SJSA1 (cell line): ENCODE measurements at places on chromosomes 12 and 14. TPM values are rescaled to one million over a fixed set of nuclear protein-coding genes. Genes with fewer than 3 reads are reported as not detected.
A peak's percentile ranks its signal among the peaks of the same experiment; 100 is the strongest.

Gene TMEM30B
- not detected in 2 replicates for total RNA-seq

DNA sequence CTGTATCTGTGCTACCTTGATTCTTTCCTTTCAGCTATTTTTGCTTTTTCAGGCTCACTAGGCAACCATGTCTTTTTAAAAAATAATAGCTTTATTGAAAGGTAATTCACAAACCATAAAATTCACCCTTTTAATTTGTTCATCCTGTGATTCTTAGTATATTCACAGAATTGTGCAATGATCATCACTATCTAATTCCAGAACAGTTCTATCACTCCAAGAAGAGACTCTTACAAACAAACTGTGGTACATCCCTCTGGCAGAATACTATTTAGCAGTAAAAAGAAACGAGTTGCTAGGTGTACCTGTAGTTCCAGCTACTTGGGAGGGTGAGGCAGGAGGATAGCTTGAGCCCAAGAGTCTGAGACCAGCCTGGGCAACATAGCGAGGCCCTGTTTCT lies 14.8 kb downstream of the CREBL2 start:
- H3K36me3 ChIP-seq, result no peaks in the 10 kb centered on the region
- no peaks in the 10 kb centered on the region for H3K27me3 ChIP-seq
- no peak for DNase-seq
- H3K4me3 ChIP-seq, result no peak overlapping the region
- no peak overlapping the region for H3K27ac ChIP-seq

DNA sequence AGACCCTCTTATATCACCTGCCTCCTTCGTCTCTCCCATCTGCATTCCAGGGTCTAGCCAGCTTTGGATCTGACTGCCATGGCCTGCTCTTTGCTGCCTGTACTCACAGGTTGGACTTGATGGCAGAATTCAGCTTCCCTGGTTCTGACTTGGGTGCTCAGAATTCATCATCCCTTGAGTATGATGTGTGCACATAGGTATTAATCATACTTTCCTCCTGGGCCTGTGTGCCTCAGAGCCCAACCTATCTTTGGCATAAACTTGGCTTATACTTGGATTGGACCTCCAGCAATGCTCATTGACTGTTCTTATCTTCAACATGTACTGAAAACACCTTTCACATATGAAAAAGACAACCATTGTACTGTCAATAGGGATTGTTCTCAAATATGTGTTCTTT lies 70.7 kb upstream of the LMNTD1 start:
- H3K36me3 ChIP-seq, result no peaks in the 10 kb centered on the region
- no peak overlapping the region for H3K4me3 ChIP-seq
- DNase-seq, result no peak
- H3K27ac ChIP-seq, result no peak overlapping the region
- no peaks in the 10 kb centered on the region for H3K4me1 ChIP-seq

- no peaks in the 10 kb centered on the region for H3K4me1 ChIP-seq
- no peak overlapping the region for H3K27ac ChIP-seq
- no peak overlapping the region for H3K4me3 ChIP-seq
- no peaks in the 10 kb centered on the region for H3K27me3 ChIP-seq
- DNase-seq, result no peak
Measured at GRCh38 chr12:96228566-96229248, 34.5 kb downstream of the ELK3 start.

Gene CMTM5
- total RNA-seq, result not detected in 2 replicates

GRCh38 chr12:30796313-30796780 lies 41.6 kb upstream of the CAPRIN2 start:
- DNase-seq, result peak; percentile 58
- H3K27me3 ChIP-seq, result no peaks in the 10 kb centered on the region
- peak overlapping the region; percentile 81 for H3K4me3 ChIP-seq
- peaks cover 34% of the 10 kb centered on the region for H3K36me3 ChIP-seq

- H3K27me3 ChIP-seq, result no peaks in the 10 kb centered on the region
- no peak overlapping the region for H3K27ac ChIP-seq
- H3K36me3 ChIP-seq, result no peaks in the 10 kb centered on the region
- no peak for DNase-seq
- no peak overlapping the region for H3K4me3 ChIP-seq
Measured at GRCh38 chr14:32578181-32578580, 249.1 kb downstream of the AKAP6 start.

Gene TAMALIN
- total RNA-seq, result 6.8 and 13.1 TPM in 2 replicates

DNA sequence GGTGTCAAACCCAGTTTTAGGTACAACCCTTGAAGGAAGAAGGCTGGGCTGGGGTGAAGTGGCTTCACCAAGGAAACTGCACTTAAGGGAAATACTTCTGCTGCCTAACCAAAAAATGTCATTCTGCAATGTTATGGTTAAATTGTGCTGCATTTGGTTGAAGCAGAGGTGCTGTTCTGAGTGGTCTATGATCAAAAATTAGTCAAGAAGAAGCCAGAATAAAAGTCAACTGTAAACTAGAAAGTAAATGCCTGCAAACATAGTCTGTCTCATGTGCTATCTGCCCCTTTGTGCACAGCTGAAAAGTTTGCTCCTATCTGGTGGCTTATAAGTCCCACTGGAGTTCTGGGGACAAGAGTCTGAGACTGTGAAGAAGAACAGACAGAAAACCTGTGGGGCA lies 158.8 kb downstream of the C12orf42 start:
- no peak for DNase-seq
- H3K36me3 ChIP-seq, result no peaks in the 10 kb centered on the region
- no peaks in the 10 kb centered on the region for H3K4me1 ChIP-seq
- no peaks in the 10 kb centered on the region; the same call in none of the 2 replicates for H3K27me3 ChIP-seq
- H3K4me3 ChIP-seq, result no peak overlapping the region
- H3K27ac ChIP-seq, result no peak overlapping the region

Gene SLC25A21
- 1.2 and 2.6 TPM in 2 replicates for total RNA-seq

Gene KRT78
- 0.21 TPM in 1 of 2 replicates, not detected in the other for total RNA-seq

Gene TAS2R42
- total RNA-seq, result not detected in 2 replicates

- H3K4me3 ChIP-seq, result no peak overlapping the region
- H3K4me1 ChIP-seq, result no peaks in the 10 kb centered on the region
- H3K27ac ChIP-seq, result no peak overlapping the region
- H3K27me3 ChIP-seq, result no peaks in the 10 kb centered on the region
- DNase-seq, result no peak
Measured at GRCh38 chr12:120489018-120489417, 6.9 kb upstream of the DYNLL1 start.

Gene DAAM1
- 9.5 and 13.7 TPM in 2 replicates for total RNA-seq

GRCh38 chr12:54376596-54376995 lies 7.9 kb downstream of the ZNF385A start:
- no peak overlapping the region for H3K4me3 ChIP-seq
- DNase-seq, result no peak
- peaks cover 23% of the 10 kb centered on the region for H3K4me1 ChIP-seq
- no peaks in the 10 kb centered on the region for H3K27me3 ChIP-seq

Gene DDX55
- total RNA-seq, result 19.5 and 24.7 TPM in 2 replicates

- H3K4me3 ChIP-seq, result no peak overlapping the region
- H3K27ac ChIP-seq, result no peak overlapping the region
- peaks cover 5% of the 10 kb centered on the region; the same call in 1 of the 2 replicates for H3K4me1 ChIP-seq
- no peaks in the 10 kb centered on the region for H3K27me3 ChIP-seq
- DNase-seq, result no peak
Measured at GRCh38 chr14:23602181-23603095, 23.8 kb upstream of the JPH4 start.

DNA sequence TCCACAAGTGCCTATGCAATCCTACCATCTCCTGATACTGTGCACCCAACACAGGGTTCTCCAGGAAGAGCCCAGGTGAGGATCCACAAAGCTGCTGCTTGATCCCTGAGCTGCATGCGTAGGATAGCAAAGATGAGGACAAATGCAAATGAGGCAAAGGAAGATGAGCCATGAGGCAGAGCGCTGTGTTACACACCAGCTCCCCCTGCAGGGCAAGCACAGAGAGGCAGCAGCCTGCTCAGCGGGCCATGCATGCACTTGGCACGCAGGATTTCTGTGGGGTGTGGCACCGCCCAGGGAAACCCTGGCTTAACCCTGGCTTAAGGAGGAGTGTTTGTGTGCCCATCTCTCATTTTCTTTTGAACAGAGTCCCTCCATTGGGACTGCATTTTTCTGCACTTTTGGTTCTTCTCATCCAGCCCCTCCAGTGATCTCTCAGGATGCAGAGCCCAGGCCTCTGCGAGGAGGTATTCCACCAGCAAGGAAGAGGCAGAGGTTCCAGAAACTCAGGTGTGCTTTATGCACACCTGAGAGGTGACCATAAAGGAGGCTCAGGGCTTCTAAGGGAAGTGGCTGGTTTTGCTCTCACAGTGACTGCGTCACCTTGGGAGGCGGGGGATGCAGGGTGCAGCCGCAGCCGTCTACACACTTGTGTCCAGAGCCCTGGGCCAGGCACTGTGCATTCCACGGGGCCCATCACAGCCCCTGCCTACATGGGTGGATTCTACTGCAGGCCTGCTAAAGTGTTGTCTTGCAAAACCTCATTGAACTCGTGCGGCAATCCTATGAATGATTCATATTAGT lies 973.3 kb upstream of the TMEM132C start:
- no peaks in the 10 kb centered on the region for H3K27me3 ChIP-seq
- H3K27ac ChIP-seq, result no peak overlapping the region

GRCh38 chr12:130219929-130220705 lies 57.9 kb downstream of the FZD10 start:
- no peak overlapping the region for H3K4me3 ChIP-seq

Gene TEX52
- total RNA-seq, result not detected in 2 replicates

GRCh38 chr12:105476616-105477015 lies 146.1 kb downstream of the C12orf75 start:
- no peak overlapping the region for H3K27ac ChIP-seq
- H3K4me1 ChIP-seq, result no peaks in the 10 kb centered on the region

DNA sequence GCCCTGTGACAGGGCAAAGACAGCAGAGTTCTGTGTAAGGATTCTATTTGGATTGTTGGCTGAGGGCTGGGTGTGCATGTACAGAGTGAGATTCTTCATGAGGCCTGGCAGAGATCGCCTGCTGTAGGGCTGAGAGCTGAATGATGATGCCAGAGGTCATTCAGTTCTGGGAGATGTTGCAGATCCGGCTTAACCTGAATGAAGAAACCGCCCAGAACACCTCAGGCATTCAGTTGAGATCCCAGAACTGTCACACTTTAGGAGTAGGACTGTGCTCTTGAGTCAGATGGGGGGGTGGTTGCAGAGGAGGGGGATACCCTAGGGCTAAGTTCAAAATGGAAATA lies 5.8 kb upstream of the EVL start:
- no peaks in the 10 kb centered on the region for H3K4me1 ChIP-seq
- H3K27me3 ChIP-seq, result no peaks in the 10 kb centered on the region
- DNase-seq, result no peak
- no peak overlapping the region for H3K27ac ChIP-seq
- H3K36me3 ChIP-seq, result no peaks in the 10 kb centered on the region

- peaks cover 40% of the 10 kb centered on the region for H3K4me1 ChIP-seq
- no peaks in the 10 kb centered on the region for H3K27me3 ChIP-seq
- no peak for DNase-seq
- H3K36me3 ChIP-seq, result peaks cover 88% of the 10 kb centered on the region
Measured at GRCh38 chr12:124449623-124450375, 117.6 kb downstream of the NCOR2 start.

Gene FOXG1
- total RNA-seq, result not detected in 2 replicates

DNA sequence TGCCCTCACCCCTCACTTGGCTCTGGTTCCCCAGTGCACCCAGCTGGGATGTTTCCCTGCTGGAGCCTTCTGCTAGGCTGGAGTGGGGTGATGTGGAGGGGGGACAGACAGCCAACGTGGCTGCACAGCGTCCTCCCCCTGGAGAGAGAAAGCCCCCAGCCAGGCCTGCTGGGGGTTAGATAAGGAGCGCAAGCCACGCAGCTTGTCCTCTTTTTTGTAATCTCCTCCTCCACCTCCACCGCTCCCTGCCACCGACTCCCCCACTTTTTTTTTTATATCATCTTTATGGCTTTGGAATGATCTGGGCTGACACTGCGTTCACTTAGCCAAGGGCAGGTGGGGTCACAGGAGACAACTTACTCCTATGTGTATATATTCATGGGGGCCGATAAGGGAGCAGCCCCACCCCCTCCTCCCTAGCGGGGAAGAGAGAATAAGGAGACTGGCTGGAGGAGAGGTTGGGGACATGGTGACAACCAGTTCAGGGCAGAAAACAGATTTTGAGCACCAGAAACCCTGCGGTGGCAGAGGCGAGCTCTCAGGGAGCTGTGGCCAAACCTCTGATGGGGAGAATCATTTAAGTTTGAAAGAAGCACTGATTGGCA lies 169.9 kb upstream of the LHX5 start:
- H3K4me3 ChIP-seq, result no peak overlapping the region
- peaks cover 39% of the 10 kb centered on the region for H3K27me3 ChIP-seq
- no peaks in the 10 kb centered on the region for H3K4me1 ChIP-seq
- H3K36me3 ChIP-seq, result no peaks in the 10 kb centered on the region

Gene AICDA
- not detected in 2 replicates for total RNA-seq
